Kidney glomerular epithelial cell (primary cell): ENCODE measurements at places on chromosomes 11 and 22.

GRCh38 chr11:794766-795633, 3.1 kb downstream of the SLC25A22 start:
- DNase-seq: no peak

GRCh38 chr11:68528630-68529029, 68.1 kb downstream of the PPP6R3 start:
- no peak for DNase-seq

DNA sequence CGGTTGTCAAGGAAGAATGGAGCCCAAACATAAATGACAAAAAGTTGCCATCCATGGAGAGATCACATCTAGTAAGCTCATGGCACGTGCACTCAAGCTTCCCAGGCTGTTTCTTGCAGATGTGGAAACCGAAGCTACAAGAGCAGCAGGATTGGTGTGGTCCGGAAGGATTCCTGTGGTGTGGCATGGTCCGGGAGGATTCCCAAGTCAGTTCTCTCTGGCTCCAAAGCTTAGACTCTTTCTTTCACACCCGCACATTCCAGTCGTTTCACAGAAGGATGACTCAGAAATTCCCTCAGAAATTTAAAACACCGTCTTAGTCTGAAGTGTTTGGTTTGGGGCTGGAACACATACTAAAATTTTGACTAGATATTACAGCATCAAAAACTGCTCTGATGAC, 78.0 kb upstream of the DRD2 start:
- peak; percentile 95 for DNase-seq

- no peak for DNase-seq
These were observed 36.6 kb downstream of the RPL3 start for GRCh38 chr22:39282645-39283321.

DNA sequence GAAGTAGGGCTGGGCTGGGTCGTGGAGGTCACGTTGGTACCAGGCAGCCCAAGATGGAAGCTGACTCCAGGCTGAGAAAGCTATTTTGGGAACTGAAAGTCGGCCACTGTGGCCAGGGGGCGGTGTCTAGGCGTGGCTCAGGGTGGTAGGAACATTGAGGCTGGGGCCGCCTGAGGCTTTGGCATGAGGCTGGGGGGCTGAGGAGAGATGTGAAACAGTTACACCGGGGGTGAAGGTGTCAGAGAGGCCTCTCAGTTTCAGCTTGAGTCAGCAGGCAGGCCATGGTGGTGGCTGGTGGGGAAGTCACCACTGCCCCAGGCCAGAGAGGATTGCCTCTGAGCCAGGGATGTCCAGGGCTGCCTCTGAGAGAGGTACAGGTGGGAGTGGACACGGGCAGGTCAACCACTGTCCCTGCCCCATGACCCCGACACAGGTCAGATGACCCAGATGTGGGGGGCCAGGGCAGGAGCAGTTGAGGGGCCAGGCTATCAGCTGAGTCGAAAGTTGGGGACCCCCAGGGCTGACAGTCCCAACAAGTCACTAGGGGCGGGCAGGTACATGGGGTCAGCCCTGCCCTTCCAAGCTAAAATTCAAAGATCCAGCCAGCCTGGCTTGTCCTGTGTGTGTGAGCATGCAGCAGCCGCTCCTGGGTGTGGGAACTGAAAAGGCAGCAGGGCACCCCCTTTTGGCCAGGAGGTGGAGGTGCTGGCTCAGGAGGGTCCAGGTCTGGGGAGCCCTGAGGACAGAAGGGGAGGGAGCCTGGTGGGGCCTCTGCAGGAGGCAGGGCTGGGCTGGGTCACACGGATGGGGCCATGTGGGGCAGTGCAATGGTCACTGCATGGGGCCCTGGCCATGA, 7.2 kb downstream of the KCNK7 start:
- DNase-seq: peak; percentile 27

- DNase-seq: no peak
These were observed 2.8 kb downstream of the SLC7A4 start for GRCh38 chr22:21029486-21030025.

DNA sequence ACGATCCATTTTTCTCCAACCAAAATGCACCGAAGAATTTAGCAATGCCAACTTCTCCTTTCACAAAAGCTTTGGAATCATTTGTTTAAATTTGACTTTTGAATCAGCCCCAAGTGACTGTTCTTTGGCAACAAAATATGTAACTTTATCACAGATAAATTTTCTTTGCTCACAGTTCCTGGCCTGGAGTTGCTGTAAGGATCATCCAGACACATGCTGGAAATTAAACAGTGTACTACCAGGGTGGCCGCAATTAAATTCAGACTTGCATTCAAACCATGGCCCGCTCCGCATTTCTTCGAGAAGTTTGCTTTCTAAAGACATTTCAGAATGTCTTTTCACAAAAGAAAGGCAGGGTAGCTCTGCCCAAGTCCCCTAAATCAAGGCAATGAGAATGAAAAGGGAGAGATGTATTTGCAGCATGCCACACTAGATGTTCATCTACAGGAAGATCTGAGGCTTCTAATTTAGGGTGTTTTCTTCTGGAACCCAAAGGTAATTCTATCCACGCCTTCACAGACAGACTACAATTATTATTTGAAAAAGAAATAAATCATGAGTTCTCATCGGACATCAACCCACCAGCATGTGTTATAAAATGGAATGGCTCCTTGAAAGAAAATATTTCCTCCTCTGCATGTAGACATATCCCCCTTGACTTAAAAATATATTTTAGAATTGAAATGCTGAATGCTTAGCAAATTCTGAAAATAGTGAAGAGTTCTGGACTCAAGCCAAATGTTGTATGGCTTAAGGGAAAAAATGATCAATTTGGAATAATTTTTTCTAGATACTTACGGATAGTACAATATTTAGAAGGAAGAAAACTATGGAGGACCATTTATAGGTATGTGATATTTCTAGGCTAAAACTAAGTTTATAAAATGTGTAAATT, 189.7 kb upstream of the BLID start:
- no peak for DNase-seq

GRCh38 chr11:103714246-103714645, 322.2 kb upstream of the DDI1 start:
- no peak for DNase-seq

DNA sequence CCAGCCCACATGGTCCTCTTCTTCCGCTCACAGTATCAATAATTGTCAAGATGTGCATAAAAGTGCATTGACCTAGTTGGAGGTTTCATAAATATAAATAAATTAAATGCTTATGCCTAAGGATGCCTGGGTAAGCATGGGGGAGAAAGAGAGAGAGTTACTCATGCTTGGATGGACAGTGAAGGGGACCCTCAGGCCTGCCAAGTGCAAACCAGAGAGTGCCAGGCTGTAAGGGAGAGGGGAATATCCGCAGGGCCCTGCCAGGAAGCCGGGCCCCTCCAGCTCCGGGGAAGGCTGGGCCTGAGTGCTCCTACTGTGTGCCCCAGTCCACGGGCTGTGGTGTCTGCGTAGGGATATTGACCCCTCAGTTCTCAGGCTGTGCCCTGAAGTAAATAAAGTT, 214.6 kb downstream of the DSCAML1 start:
- no peak for DNase-seq

DNA sequence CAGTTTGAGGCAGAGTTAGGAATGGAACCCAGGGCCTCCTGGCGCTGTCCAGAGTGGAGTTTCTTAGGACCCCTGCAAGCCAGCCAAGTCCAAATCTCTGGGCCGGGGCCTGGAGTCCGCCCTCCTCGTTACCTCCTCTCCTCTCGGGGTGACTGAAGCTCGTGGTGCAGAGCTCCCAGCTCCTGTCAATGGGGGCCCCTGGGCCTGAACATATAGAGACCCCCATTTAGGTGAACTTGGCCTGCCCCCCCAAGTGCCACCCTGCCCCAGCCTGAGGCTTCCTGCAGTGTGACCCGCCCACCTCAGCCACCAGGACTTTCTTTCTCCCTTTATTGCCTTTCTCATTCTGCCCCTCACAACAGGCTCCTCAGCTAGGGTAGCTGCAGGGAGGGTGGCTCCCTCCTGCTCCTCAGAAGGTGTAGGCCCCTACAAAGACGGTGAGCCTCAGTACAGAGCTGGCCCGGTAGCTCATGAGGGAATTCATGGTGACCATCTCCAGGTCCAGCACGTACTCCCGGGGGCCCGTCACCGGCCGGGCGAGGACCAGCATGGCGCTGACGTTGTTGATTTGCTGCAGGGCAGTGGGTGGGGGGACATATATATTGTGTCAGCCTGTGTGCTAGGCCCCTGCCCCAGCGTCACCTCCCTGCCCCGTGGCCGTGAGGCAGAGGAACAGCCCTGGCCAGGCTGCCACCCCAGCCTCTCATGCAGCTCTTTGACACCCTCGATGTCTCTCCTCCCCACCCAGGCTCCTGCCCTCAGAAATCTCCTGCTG, 5.9 kb downstream of the EFEMP2 start:
- DNase-seq: no peak

GRCh38 chr11:8720868-8721608, 38.4 kb downstream of the RPL27A start:
- no peak for DNase-seq

GRCh38 chr11:86179646-86180064, 64.9 kb upstream of the EED start:
- DNase-seq: no peak

DNA sequence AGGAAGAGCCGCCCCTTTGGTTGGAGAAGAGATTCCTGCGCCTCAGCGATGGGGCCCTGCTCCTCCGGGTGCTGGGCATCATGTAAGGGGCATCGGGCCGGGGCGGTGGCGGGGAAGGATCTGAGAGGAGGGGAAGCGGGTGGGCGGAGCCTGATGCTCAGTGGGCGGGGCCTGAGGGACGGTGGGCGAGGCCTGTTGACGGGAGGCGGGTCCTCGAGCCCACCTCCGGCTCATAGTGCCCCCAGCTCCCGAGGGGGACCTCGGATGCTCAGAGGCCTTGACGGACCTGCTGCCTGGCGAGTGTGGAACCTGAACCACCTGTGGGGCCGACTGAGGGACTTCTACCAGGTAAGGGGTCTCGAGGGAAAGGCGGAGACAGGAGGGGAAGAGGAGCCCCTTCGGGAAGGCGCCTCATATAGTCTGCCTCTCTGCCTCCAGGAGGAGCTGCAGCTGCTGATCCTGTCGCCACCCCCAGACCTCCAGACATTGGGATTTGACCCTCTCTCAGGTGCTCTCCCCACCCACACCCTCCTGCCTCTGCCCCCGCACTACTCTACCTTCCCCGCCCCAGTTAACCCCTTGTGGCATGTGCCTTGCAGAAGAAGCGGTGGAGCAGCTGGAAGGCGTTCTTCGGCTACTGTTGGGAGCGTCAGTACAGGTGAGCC, 799 bp downstream of the CCDC88B start:
- no peak for DNase-seq

GRCh38 chr11:116707161-116707629, 65.6 kb downstream of the BUD13 start:
- DNase-seq: no peak

DNA sequence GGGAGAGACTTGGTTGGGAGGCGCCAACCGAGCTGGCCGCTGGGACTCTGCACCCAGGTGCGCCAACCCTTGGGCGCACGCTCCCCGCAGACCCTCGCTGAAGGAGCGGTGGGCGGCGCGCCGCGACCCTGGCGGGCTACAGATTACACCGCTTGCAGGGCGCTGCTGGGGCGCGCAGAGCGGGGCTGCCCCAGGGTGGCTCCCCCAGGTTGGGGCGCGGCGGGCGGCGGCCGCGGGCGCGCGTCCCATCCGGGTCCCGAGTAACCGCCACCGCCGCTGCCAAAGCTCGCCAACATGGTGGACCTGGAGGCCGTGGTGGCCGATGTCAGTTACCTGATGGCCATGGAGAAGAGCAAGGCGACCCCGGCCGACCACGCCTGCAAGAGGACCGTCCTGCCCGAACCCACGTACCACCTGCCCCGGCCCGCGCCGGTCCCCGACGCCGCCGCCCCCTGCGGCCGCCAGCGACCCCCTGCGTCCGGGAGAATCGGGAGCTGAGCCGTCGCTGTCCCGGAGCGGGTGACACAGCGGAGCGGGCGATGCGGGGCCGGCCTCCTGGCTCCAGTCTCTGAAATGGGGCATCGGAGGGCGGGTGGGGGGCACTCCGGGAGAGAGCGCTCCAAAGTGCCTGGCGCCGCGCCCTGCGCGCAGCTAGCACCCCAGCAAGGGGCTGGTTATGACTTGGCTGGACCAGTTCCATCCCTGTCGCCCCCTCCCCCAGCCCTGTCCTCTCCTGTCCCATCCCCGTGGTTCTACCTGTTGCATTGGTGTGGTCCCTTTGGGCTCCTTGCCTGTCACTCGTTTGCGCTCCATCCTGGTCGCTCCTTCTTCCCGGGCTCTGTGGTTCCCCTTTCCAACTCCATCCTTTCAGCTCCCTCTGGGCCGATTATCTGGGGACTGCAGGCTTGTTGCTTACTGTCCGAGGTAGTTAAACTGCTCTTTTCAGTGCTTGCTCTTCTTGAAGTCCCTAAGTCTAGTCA, 143.3 kb upstream of the GRK3 start:
- DNase-seq: no peak

GRCh38 chr11:58770166-58770565, 38.4 kb upstream of the GLYAT start:
- DNase-seq: no peak

DNA sequence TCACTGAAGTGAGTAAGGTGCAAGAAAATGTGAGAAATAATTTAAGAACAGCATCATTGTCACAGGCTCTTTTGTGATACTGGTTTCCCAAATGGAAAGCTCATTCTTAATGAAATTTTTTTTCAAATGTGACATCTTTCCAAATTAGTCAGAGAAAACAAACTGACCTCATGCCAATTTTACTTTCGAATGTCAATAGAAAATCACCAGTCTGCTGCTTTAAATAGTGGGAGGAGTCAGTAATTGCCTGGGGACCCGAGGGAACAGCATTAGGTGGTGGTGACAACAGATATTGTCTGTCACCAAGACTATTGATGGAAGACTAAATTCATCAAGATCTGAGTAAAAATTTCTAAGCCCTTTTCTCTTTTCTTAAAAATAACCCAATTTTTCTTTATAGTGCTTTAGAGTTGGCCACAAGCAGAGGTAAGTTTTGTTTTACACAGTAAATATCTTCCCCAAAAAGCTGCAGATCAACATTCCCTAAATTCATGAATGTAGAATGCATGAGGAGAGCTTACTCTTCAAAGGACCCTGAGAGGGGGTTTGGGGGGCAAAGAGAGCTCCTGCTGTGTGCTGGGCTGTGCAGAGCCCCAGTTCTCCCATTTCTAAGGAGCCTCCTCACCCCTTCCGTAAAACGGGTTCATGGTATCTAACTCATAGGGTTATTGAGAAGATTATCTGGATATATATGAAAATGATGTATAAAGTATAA, 95.1 kb downstream of the PIWIL4 start:
- no peak for DNase-seq
